Activated CD4-positive, alpha-beta T cell treated with anti-CD3 and anti-CD28 coated beads for 36 hours (primary cell): ENCODE measurements at places on chromosomes 4 and X. TPM values are rescaled to one million over a fixed set of nuclear protein-coding genes. Genes with fewer than 3 reads are reported as not detected.

MAGEB10 gene
- total RNA-seq, result not detected

GPRASP1 gene
- total RNA-seq, result 5.1 TPM

PDGFC gene
- not detected for total RNA-seq

GLRB gene
- total RNA-seq, result not detected

ATP2B3 gene
- not detected for total RNA-seq

ITIH6 gene
- not detected for total RNA-seq

SPANXN3 gene
- total RNA-seq, result not detected

CDS1 gene
- total RNA-seq, result 0.21 TPM

SCML2 gene
- total RNA-seq, result 2.9 TPM

CXCL6 gene
- total RNA-seq, result not detected

ZFP92 gene
- 0.98 TPM for total RNA-seq
